ENCODE measurements at places on chromosomes 2 and 18.

- DNase-seq: no peak
These were observed 35.4 kb upstream of the DNER start for GRCh38 chr2:229749779-229750178.

DNA sequence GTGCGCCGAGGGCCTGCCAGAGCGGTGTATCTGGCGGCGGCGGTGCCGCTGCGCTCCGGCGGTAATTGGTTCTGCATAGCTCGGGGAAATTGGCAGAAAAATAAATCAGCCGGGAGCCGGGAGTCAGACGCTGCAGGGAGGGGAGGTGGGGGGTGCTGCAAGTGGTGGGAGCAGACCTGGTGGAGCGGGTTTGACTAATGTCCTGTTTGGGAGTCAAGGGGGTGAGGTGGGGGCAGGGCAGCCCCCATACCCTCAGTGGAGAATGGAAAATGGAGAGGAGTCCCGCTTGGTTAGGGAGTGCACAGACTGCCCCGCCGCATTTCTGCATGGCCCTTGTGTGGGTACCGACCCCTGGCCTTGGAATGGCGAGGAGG is 107.3 kb downstream of the DYSF start:
- peak; percentile 10 for DNase-seq

- no peak for DNase-seq
These were observed 215.7 kb downstream of the IKZF2 start for GRCh38 chr2:212935752-212936151.

GRCh38 chr2:202112041-202112440 is 39.0 kb downstream of the KIAA2012 start:
- DNase-seq: no peak

DNA sequence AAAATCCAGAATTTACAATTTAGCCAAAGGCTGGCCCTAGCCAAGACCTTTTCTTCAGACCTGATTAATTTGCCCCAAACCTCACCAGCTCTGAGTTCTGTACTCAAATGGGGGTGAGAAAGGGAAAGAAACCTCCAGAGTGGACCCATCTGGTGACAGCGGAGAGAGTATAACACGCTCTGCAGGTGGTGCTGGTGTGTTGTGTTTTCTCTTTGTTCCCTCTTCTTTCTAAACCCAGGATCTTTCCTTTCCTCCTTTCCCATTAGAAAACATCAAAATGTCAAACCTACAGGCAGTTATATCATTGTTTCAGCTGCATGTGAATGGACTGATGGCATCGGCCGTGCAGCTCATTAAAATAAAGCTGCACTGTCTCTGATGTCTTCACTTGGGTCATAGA is 253.2 kb upstream of the SP5 start:
- no peak for DNase-seq

DNA sequence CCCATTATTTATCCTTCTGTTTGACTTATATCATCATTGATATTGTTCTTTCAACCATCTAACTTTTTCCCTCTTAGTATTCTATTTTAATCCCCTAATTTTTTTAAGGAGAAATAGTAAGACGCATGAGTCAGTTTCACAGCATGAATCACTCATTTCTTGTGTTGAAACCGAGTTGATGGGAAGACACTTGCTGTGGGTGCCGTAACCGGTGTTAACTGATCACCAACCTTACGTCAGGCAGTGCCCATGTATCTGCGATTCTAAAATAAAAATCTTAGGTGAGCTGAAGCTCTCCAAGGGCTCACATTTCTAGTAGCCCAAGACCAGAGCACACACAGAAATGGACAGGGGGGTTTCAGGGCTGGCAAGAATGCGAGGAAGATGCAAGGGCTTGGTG is 348.1 kb downstream of the GALR1 start:
- no peak for DNase-seq

- DNase-seq: peak; percentile 45
These were observed 2.3 kb upstream of the GTF3C3 start for GRCh38 chr2:196801674-196802261.

DNA sequence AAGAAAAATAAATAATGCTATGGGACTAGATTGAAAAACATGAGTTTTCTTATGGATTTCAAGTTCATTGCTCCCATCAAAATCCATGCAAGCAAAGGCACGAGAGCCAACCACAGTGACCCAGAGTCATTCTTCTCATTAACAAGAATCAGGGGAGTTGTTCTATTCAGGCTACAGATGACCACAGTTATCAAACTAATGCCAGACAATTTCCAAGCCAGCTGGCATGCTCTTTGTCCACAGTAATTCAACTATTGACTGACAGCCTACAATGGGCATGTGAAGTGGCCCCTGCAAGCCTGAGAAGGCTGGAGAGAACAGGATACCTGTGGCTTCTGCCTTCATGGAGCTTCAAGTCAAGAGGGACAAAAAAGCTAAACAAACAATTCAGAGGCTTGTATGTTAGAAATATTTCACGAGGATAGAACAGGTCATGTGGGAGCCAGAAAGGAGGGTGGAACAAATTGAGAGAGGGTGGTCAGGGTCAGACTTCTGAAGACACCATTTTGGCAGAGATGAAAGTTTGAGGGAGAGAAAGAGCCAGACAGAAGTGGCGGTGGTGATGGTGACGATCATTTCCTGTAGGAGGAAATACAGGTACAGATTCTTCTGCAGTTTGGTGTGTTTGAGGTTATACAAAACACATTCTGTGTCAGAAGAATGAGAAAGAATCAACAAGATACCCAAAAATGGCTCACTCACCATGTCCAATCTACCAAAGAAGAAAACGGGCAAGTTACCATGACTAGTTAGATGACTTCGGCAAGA is 732.4 kb downstream of the RNF144A start:
- DNase-seq: no peak

- DNase-seq: peak; percentile 53
These were observed 161.8 kb downstream of the PRKCE start for GRCh38 chr2:45813003-45813941.

- DNase-seq: no peak
These were observed 93.4 kb upstream of the TGIF1 start for GRCh38 chr18:3356614-3357013.

- peak; percentile 81 for DNase-seq
These were observed 11.3 kb downstream of the SLC14A2 start for GRCh38 chr18:45626330-45627203.

DNA sequence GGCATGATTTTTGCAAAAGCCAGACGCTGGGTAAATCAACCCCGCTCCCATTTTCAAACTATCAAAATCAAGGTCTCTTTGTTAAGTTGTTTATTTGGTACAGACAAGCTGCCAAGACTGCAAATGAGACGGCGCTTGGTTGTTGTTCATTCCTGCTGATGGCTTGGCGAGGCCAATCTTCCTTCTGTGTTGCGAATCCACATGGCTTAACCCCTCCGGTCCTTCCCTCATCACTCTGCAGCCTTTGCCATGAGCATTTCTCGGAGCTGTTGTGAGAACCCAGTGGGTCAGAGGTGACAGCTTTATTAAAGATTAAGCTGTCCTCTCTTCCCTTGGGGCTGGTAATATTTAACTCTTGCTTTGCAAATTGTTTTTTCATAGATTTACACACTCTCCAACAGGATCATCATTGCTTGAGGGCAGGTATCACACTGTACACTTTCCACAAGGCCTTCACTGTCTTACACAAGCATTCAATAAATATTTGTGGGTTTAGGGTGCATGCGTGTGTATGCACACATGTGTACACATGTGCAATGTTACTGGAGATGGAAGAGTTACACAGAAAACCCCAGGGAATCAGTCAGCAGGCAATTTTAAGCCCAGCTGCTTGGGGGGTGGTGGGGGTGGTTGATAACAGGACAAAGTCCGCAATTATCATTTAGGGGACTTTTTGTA is 27.8 kb upstream of the KCNF1 start:
- DNase-seq: no peak

DNA sequence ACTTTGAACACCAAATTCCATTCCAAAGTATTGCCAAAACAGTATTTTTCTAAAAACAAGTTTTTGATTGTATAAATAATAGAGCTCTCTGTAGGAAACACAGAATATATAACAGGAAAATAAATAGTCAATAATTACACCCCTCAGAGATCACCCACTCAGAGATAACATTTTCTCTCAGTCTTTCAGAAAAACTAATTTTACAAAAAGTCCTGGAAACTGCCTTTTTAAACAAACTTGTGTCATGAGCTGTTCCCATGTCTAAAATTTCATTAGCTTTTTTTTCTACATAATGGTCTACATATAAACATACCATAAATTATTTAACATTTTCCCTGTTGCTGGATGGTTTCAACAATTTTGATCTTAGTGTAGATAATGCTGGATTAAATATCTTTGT is 1.2 kb upstream of the WDSUB1 start:
- no peak for DNase-seq

DNA sequence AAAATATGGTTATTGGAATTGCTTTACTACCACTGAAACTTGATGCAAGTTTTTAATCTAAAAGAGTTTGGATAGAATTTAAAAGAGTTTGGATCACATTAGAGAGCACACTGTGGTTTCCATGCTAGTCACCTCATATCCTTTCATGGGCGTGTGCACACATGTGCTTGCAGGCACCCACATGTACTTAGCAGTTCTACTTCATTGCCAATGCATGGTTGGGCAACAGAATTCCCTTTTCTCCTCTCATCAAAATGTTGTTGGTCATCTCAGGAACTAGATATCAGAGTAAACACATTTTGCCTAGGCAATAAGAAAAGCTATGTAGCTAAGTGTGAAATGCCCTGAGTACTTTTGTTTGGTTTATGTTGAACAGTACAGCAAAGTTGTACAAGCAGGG is 254.1 kb upstream of the RASGRP3 start:
- no peak for DNase-seq

GRCh38 chr2:47219970-47220369 is 64.9 kb upstream of the STPG4 start:
- DNase-seq: no peak

GRCh38 chr2:11337909-11338308 is 6.5 kb downstream of the ROCK2 start:
- no peak for DNase-seq

DNA sequence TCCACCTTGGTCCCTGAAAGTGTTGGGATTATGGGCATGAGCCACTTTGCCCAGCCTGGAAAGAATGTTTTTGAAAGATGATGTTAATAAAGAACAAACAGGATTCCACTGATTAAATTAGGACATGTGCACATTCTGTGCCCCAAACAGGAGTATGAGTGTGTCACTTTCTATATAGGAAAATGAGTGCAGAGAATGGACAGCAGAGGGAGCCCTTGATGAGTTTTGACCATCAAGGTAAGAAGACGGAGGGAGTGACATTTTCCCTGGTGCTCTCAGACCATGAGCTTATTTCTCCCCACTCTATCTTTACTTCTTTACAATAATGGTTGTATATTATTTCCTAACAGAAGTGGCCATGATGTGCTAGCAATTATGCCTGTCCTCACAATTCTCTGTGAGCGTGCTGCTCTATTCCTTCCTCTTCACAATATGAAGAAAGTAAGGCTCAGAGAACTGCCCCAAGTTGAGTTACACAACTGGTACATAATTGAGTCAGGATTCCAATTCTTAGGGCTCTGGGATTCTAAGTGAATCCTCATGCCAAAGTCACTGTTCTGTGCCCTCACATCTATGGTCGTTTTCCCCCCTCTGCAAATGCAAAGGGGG is 20.6 kb downstream of the RPL37A start:
- DNase-seq: peak; percentile 78

GRCh38 chr2:239630618-239631286 is 229.9 kb upstream of the HDAC4 start:
- peak; percentile 60 for DNase-seq

DNA sequence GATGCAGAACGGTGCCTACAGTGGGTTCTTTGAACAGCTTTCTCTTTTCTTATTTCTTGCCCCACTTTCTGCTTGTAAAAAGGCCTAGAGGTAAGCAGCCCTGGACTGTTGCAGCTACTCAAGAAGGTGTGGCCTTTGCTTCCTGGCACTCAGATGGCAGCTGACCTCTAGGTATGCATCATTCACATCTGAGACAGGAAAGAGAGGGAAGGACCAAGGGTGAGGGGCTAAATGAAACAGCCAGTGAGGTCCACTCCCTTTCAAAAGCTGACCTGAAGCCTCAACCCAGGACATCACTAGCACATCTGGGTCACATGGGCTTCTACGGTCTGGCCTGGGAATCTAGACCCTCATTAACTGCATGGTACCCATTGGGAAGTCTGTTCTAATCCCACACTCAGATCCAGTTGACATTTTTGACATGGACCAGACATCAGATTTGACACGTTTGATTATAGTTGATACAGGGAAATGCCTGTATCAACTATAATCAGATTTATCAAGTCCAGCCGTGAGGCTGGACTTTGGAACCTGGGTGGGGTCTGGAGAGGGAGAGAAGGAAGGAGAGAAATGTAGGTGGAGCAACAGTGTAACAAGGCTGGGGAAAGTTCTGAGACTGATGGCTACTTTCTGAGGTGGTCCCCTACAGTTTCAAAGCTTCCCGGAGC is 60.2 kb downstream of the E2F6 start:
- no peak for DNase-seq

- peak; percentile 31 for DNase-seq
These were observed 784.1 kb upstream of the FANCL start for GRCh38 chr2:59025157-59025757.

GRCh38 chr2:197628043-197628500 is 47.3 kb downstream of the RFTN2 start:
- peak; percentile 15 for DNase-seq

DNA sequence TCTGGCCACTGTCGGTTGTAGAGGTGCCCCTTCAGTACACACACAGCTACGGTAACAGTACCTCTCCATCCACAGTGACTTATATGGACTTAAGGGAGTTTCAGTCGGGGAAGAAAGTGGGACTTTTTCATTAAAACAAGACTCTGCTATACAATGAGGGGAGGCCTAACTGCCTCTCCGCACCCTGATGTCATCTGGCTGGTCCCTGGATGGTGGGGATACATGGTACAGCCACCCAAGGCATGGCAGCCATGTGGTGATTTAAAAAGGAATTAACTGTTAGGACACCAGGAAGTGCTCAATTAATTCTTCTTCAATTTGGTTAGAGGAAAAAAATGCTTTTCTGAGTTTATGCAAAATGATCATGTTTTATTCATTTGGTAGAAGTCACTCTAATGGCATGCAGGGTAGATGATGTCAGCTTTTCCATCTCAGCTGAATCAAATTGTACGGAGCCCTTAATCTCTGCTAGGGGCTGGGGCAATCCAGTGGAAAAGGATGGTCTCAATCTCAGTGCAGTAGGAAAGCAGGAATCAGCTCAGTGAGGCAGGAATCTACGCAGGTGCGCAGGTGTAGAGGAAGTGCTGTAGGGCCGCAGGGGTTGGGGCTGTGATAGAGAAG is 243.9 kb downstream of the PRKCE start:
- peak; percentile 84 for DNase-seq

GRCh38 chr2:7508296-7508943 is 591.2 kb downstream of the RNF144A start:
- peak; percentile 87 for DNase-seq

GRCh38 chr2:192885569-192886160 is 690.9 kb upstream of the TMEFF2 start:
- DNase-seq: no peak

GRCh38 chr18:10839421-10839820 is 309.9 kb downstream of the PIEZO2 start:
- DNase-seq: no peak

DNA sequence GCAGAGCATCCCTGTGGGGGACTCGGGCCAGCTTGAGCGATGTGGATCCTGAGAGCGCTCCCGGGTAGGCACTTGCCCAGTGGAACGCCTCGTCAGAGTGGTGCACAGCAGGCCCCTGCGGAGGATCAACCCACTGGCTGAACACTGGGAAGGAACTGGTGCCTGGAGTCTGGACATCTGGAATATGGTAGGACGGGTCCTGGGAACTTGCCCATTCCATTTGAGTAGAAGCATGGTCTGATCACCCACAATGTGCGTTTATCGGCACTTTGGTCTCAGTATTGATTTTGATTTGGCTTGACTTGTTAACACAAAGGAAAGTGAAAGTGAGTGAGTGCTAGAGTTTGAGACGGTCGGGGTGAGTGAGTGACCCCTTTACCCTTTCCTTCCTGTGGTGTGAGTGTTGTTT is 1336.2 kb upstream of the CHAC2 start:
- DNase-seq: no peak

All from fibroblast of skin of right quadriceps (primary cell).